ENCODE measurements at places on chromosomes 1 and 21. TPM values are rescaled to one million over a fixed set of nuclear protein-coding genes. Genes with fewer than 3 reads are reported as not detected.

The KIAA0040 gene
- 13.0 TPM for polyA plus RNA-seq

The ANKRD35 gene
- 2.7 TPM for polyA plus RNA-seq

The VSIG8 gene
- polyA plus RNA-seq = 0.30 TPM

The NME7 gene
- polyA plus RNA-seq = 115 TPM

The TUT4 gene
- polyA plus RNA-seq = 86.3 TPM

The ACBD6 gene
- polyA plus RNA-seq = 71.2 TPM

The ZNF593OS gene
- polyA plus RNA-seq = 1.9 TPM

The HTR6 gene
- 2.4 TPM for polyA plus RNA-seq

The RIPPLY3 gene
- polyA plus RNA-seq = 2.5 TPM

The ADORA3 gene
- 0.50 TPM for polyA plus RNA-seq

The TACSTD2 gene
- 19.1 TPM for polyA plus RNA-seq

The HMCN1 gene
- polyA plus RNA-seq = 41.2 TPM

The AMY1C gene
- polyA plus RNA-seq = not detected

The DMBX1 gene
- polyA plus RNA-seq = not detected

The FMOD gene
- 49.9 TPM for polyA plus RNA-seq

The CADM3 gene
- 0.21 TPM for polyA plus RNA-seq

The DENND1B gene
- 12.9 TPM for polyA plus RNA-seq

The SYT6 gene
- 1.5 TPM for polyA plus RNA-seq

The TMPRSS15 gene
- 0.30 TPM for polyA plus RNA-seq

The SELP gene
- polyA plus RNA-seq = 4.1 TPM

The LDLRAD2 gene
- polyA plus RNA-seq = 4.4 TPM

The C1orf174 gene
- polyA plus RNA-seq = 25.0 TPM

The DNAI4 gene
- polyA plus RNA-seq = 17.0 TPM

The RAB42 gene
- polyA plus RNA-seq = 3.9 TPM

The MAGOH gene
- 98.8 TPM for polyA plus RNA-seq

The FAM177B gene
- polyA plus RNA-seq = not detected

The YY1AP1 gene
- 66.2 TPM for polyA plus RNA-seq

The TNFAIP8L2 gene
- polyA plus RNA-seq = 1.3 TPM

The TNFRSF8 gene
- 0.32 TPM for polyA plus RNA-seq

The PRR9 gene
- polyA plus RNA-seq = not detected

The PDC gene
- polyA plus RNA-seq = 0.26 TPM

The C1QTNF12 gene
- 7.5 TPM for polyA plus RNA-seq

The CCDC190 gene
- polyA plus RNA-seq = not detected

The SPTA1 gene
- polyA plus RNA-seq = 1.1 TPM

The KCNJ10 gene
- polyA plus RNA-seq = 20.0 TPM

The TMEM82 gene
- 4.1 TPM for polyA plus RNA-seq

The RGL1 gene
- polyA plus RNA-seq = 56.2 TPM

The S100B gene
- 1.7 TPM for polyA plus RNA-seq

The SPATA17 gene
- polyA plus RNA-seq = 14.0 TPM

The CNTN2 gene
- 0.59 TPM for polyA plus RNA-seq

The FCRL1 gene
- polyA plus RNA-seq = 0.14 TPM

The COL6A1 gene
- polyA plus RNA-seq = 308 TPM

The ADGRB2 gene
- polyA plus RNA-seq = 17.9 TPM

Measured in renal cortex interstitium (tissue), 15 donors.